GM04504 (cell line): ENCODE measurements at places on chromosomes 1 and 21.

GRCh38 chr1:209895709-209896108, 42.3 kb upstream of the SYT14 start:
- no peak for DNase-seq

DNA sequence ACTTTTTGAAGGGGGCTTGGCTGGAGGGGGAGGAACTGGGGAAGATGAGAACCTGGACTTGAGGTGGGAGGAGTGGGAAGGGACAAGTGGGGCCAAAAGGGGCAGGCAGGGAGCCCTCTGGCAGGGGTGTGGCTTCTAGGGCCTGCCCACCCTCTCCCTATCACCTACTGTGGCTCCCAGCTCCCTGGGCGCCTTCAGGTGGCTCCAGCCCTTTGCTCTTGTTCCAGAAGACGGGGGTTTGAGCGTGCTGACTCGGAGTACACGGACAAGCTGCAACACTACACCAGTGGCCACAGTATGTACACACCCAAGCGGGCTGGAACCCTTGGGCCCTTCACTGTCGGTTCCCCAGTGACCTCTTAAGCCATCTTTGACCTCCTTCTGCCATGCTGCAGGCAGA, 76.5 kb downstream of the LACTBL1 start:
- no peak for DNase-seq

GRCh38 chr1:180620581-180620980, 11.2 kb upstream of the XPR1 start:
- no peak for DNase-seq

DNA sequence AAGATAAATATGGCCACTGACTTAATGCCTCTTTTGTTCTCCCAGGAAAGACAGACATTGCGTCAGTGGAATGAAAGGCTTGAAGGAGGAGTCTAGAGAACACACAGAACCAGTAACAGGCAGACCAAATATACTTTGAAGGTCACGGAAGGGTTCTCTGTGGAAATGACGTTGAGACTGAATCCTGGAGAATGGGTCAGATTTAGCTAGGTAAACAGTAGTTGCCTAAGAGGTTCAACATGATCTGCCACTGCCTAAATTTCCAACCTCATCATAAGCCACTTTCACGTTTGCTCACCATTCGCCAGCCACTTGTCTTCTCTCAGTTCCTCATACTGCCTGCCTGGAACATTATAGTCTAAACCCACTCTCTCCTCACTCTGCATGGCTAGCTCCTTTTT, 20.5 kb downstream of the PLA2G4A start:
- no peak for DNase-seq

DNA sequence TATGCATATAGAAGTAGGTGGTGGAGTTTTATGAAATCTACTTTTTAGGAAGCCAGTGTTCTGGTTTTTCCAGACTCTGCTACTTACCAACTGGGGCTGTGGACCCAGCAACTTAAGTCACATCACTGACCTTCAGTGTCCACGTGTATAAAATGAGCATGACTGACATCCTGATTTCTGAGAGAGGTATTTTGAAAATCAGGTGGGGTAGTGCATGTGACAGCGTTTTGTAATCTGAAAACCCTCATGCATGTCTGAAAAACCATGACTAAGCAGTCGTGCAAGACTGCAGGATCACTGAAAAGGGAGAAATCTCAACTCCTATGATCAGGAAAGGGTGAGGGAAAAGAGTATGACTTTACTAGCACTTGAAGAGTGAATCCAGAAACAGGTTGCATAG, 26.1 kb downstream of the CR1L start:
- peak; percentile 6 for DNase-seq

DNA sequence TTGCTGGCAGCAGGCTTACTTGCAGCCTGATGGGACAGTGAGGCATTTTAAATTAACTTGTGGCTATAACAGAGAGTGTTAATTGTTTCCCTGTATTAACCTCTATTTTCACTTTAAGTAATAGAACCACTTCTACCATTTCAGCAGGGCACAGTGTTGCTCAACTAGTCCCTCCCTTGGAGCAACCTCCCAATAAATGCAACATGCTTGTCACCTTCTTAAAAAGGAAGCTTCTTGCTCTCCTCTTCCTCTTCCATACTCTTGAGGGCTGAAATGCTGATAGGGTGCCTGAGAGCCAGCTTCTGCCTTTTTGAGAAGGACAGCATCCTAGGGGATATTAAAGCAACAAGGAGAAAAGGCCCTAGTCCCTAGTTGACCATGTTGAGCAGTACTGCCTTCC, 52.1 kb downstream of the C4BPA start:
- no peak for DNase-seq

GRCh38 chr1:203479646-203480045, 4.0 kb downstream of the PRELP start:
- no peak for DNase-seq

DNA sequence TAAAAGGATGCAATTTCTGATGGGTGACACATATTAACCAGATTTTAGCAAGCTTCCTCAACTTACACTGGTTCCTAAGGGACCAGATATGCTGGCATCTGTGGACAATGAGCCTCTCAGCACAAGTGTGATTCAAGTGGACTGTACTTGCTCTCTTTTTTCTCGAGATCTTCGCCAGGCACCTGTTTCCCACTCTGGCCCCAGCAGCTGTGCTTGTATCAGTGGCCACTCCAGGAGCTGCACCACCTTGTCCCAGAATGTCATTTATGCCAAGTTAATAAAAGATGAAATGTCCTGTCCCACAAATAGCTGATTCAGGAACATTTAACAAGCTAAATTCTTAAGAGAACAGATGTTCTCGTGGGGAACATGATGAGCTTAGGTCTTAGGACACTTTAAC, 14.6 kb downstream of the C1orf198 start:
- DNase-seq = no peak

DNA sequence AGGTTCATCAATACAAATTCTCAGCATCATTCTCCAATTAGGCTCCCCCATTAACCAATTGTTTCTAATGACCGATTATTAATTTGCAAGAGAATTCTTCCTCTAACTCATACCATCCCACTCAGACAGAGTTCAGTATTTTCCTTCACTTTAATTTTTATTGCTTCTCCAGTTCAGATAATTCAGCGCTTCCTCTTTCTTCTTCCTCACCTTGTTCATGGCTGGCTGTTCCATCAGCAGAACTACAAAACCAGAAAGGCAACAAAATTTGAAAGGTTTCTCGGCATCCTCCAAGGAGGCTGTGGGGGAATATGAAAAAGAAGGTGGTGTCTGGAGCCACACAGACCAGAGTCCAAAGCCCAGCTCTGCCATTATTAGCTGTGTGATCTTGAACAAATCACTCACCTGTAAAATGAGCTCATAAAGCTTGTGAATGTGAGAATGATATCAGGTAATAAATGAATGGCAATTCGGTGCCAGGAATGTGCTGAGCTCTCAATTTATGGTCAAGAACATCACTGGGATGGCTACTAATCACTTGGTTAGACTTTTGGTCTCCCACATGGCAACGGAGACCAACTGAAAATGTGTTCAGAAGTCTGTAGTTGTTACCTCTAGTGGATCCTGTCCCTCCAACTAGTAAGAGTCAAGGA, 11.7 kb upstream of the ZNF436 start:
- DNase-seq = no peak

DNA sequence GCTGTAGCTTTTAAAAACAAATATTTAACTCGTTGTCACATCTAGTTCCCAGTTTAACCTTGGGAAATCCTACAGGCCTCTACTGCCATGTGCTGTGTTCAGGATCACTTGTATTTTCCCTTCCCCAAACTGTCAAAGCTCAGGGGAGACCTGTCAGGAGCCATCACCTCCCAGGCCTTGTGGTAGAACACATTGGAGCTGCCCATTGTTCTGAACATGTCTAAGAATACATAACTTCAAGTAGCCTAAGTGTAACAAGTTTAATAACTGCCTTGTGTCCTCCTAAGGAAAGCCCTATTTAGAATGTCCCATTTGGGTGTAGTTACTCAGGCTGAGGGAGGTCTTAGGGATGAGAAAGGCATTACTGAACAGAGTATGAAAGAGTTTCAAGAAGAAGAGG, 28.6 kb upstream of the PIGC start:
- DNase-seq = no peak

DNA sequence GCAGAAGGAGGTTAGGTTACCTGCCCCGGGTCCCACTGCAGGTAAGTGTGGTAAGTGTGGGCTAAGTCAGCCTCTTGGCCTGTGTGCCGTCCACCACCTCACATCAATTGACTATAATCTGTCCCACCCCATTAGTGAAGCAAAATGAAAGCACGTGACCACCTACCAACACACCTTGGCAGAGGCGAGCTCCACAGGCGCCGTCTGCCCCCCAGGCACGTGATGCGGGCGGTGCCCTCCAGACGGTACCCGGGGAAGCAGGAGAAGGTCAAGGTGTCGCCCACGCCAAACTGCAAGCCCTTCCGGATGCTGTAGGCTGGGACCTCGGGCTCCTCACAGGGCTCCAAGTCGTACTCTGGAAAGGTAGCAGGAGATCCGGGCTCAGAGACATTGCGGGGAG, 149.5 kb upstream of the HMGB4 start:
- DNase-seq = no peak

GRCh38 chr1:24850328-24850920, 79.7 kb downstream of the RUNX3 start:
- DNase-seq = no peak

- no peak for DNase-seq
These were observed 56.2 kb downstream of the SLC37A1 start for GRCh38 chr21:42569732-42570301.

GRCh38 chr1:160428655-160429054, 28.3 kb downstream of the VANGL2 start:
- DNase-seq = peak; percentile 14

- no peak for DNase-seq
These were observed 28.9 kb upstream of the DMRTB1 start for GRCh38 chr1:53430261-53430660.

DNA sequence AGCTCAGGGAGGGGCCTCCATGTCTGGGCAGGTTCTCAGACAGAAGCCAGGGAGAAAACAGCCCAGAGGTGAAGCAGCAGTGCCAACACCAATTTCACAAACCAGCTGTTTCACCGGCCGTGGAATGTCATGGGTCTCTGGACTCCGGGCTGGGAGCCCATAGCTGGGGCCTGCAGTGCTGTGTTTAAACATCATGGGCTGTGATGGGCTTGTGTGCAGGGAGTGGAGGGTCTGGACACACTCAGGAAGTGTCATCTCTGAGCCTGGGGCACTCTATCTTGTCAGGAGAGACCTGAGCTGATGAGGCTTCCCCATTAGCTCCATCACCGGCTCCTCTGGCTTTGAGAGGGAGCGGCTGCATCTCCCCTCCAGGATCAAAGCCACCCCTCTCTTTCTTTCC, 173.6 kb upstream of the IGSF21 start:
- no peak for DNase-seq

DNA sequence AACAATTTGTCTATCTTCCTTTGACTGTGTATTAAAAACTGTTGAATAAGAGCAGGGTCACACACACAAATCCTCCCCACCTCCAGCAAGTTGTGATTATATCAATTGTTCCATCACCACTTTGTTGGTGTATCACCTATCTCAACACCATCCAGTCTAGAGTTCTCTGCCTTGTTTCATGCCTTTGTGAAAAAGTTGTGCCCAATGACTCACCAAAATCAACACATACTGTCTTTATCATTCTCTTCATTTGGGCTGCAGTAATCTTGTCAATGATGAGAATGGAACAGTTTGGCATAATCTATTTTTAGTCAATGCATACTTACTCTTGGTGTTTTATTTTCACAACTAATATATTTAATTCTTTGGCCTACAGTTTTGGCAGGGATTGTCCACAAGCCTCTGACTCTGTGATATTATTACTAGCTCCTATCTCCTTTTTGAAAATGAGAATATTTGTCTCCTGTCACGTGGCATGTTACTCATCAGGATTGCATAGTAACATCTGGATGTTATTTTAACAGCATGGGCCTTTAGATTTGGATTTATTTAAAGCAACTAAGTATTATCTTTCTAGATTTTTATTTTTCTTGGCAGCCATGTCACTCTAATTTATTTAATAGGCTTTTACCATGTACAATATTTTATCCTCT, 5.1 kb downstream of the C1orf87 start:
- peak; percentile 19 for DNase-seq

- no peak for DNase-seq
These were observed 90.7 kb upstream of the COL11A1 start for GRCh38 chr1:103199001-103199400.

DNA sequence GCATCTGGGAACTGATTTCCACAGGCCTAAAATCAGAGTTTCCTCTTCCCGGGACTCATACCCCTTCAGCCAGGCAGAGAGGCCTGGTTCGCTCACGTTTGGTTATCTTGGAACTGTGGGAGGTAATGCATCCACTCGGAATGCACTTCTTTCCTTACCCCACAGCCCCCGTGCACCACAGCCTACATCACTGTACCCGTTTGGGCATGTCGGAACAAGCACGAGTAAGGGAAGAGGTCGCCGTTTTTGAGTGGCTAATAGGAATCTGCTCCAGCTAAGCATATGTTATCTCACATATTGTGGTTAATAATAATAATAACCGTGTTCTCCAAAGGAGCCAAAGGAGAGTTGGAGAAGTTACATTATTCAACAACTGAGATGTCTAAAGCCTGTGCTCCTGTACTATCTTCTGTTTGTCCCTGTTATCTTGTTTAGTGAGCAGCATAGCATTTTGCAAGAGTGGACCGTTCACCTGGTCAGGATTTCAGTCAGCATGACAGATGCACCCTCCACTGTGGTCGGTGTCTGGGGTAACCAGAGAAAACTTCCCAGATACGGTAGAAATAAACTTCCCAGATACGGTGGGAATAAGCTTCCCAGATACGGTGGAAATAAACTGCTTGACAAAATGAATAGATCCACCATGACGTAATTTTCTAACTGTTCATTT, 198.6 kb downstream of the SDCCAG8 start:
- no peak for DNase-seq

- DNase-seq = no peak
These were observed 14.9 kb downstream of the SLC30A1 start for GRCh38 chr1:211564084-211564483.

DNA sequence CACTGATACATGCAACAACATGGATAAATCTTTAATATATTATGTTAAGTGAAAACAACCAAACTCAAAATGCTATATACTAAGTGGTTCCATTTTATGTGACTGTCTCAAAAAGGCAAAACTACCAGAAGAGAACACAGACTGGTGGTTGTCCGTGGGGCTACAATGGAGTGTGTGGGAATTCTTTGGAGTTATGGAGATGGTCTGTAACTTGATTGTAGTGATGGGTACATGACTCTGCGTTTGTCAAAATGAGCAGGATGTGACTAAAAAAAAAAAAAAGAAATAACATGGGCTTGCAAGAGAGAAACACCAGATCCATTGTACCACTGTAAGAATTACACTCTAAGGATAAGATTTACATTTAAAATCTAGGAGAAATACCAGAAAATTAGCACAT, 52.2 kb upstream of the KIAA1614 start:
- DNase-seq = no peak

DNA sequence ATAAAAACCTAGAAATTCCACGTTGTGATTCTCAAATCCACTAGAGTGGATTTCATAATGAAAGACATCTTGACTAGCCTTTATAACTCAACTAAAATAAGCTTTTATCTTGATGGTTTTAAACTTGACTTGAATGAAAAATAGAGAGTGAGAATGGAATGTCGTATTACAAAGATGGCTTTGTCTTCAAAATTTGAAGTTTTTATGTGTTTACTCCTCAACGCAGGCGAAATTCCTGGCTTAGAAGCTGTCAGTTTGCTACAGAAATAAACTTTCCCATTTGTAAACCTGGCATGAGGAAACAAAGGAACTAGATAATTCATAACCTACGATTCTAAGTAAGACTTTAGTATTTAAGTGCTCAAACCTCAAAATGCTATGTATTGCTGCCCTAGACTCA, 90.0 kb upstream of the KRTAP19-8 start:
- no peak for DNase-seq

- no peak for DNase-seq
These were observed 8.2 kb downstream of the SSBP3 start for GRCh38 chr1:54397980-54398379.

- DNase-seq = peak; percentile 73
These were observed 55.9 kb downstream of the MRPS6 start for GRCh38 chr21:34129039-34129891.
